ENCODE measurements at places on chromosomes 6 and 20.
A peak's percentile ranks its signal among the peaks of the same experiment; 100 is the strongest.

DNA sequence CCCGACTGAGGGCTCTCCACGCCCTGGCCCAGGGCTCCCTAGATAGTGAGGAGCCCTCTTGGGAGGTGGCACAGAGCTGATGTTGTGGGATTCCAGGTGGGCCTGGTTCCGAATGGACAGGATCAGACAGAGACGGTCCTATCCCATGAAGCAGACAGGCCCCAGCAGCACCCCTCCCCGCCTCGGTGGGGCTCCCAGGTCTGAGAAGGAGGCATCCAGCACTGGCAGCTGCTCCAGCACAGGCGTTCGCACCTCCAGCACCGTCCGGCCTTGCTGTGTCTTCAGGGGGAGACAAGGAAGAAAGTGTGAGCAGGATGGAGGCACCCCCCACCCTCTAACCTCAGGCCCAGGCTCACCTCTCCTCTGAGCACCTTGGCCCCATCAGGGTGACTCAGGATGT is 28.7 kb downstream of the COL11A2 start:
- no peak for DNase-seq

DNA sequence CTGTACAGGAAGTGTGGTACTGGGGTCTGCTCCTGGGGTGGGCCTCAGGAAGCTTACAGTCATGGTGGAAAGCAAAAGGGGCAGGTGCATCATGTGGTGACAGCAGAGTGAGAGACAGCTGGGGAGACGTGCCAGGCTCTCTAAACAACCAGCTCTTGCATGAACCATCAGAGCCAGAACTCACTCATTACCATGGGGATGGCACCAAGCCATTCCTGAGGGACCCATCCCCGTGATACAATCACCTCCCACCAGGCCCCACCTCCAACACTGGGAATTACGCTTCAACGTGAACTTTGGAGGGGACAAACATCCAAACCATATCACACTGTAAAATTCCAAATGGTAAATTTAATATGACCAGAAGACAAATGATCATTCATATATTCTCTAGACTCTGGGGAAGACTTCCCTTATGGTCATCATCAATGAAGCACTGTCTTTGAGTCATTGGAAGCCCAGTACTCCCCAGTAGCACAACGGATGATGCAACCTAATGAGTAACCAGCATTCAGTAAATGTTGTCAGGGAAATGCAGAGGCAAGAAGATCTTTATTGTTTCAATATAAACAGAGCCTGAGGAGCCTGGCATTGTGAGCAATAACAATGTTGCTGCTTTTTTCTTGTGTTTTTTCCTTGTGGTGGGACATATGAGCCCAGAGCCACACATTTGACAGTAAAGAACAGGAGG is 48.2 kb upstream of the RALY start:
- DNase-seq = no peak

DNA sequence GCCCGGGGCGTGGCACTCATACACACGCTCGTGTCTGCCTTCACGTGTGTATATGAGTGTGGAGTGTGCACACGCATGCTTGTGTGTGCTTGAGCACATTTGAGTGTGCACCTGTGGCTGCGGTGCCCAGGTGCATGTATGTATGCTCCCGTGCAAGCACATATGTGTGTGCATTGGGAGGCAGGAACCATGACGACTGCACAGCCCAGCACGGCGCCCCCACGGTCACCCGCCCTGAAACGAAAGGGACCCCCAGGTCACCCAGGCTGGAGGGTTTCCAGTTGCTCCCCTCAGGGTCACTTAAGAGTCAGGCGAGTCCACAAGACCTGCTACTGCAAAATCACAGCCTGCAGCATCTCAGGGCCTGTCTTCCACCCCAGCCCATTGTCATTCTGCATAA is 94.7 kb downstream of the YTHDF1 start:
- no peak for DNase-seq

- no peak for DNase-seq
Observed at GRCh38 chr6:16184129-16184528, 54.3 kb upstream of the GMPR start.

GRCh38 chr6:30411515-30412207 is 66.7 kb downstream of the RPP21 start:
- DNase-seq = peak; percentile 38

- no peak for DNase-seq
Observed at GRCh38 chr6:14822679-14823078, 423.2 kb upstream of the JARID2 start.

- no peak for DNase-seq
Observed at GRCh38 chr6:140276719-140277118, 902.3 kb upstream of the CITED2 start.
